ENCODE measurements at places on chromosomes 1 and 21.
A peak's percentile ranks its signal among the peaks of the same experiment; 100 is the strongest.

DNA sequence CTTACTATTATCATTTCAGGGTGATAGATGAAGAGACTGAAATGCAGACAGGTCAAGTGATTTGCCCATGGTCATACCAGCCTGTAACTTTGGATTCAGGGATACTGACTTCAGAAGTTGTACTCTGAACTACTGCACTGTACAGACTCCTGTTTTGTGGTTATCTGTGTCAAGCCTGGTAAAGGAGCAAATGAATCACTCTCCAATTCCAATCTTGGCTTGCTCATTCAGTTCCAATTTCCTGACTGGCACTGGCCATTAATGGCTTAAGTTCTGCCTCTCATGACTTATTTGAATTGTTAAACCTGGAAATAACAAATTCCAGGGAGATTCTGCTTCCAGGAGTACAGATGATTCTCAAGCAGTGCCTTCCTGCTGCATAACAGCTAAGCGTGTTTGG is 45.4 kb upstream of the PLD5 start:
- DNase-seq = no peak
- no peaks in the 10 kb centered on the region for H3K4me1 ChIP-seq
- no peaks in the 10 kb centered on the region for H3K36me3 ChIP-seq
- no peak overlapping the region for H3K4me3 ChIP-seq
- no peaks in the 10 kb centered on the region for H3K27me3 ChIP-seq

DNA sequence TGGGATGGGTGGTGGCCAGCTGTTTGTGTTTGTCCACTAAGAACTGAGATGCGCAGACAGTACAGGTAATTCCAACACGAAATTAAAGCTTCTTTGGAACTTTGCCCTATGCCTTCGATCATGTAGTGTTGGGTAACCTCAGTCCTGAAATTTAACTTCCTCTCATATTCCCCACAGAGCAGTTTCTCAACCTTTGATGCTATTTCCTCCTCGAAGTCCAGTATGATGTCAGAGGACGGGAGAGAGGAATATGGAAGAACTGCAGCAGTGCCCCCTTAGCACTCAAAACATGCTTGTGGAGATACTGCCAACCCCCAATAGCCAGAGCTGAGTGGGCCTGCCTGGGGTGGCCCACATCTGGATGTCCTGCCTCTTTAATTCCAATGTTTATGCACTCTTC is 3.6 kb downstream of the LPAR3 start:
- DNase-seq = no peak
- H3K27ac ChIP-seq = no peak overlapping the region
- no peaks in the 10 kb centered on the region for H3K36me3 ChIP-seq
- H3K4me1 ChIP-seq = peaks cover 1% of the 10 kb centered on the region

DNA sequence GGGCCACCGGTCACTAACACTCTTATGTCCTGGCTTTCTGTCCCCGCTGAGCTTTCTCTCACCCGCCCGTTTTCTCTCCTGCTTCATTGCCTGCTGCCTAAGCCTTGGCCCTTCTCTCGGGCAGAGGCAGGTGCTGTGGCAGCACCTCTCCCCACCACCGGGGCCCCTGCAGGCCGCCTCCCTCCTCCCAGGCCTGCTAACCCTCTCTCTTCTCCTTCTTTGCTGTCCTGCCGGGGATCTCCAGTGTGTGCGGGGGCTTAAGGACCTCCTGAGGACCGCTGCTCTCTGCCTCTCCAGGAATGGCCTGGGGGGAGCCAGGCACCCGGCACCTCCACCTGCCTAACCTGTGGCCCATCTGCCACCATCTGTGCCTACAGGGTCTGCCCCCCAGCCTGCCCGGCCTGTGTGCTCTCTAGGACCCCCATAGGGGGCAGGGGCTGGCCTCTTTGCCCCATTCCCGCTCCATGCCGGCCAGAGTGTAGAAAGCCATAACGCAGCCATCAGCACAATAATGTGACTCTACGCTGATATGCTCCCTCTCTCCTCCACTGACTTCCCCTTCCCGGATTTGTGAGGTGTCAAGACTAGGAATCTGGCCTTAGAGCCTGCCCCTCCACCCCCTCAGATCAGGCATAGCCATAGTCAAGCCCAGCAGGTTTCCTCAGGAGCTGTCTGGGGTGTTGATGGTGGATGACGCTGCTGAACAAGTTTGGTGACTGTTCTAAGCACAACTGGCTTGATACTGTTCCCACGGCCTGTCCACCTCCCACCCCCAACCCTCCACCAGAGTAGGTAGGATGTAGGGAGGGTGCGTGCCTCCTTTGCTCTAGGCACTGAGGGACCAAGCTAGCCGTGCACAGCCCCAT is 6.1 kb upstream of the SFN start:
- no peaks in the 10 kb centered on the region for H3K27me3 ChIP-seq
- peaks cover 46% of the 10 kb centered on the region for H3K36me3 ChIP-seq
- H3K4me1 ChIP-seq = no peaks in the 10 kb centered on the region
- H3K4me3 ChIP-seq = no peak overlapping the region
- H3K27ac ChIP-seq = no peak overlapping the region
- DNase-seq = no peak

DNA sequence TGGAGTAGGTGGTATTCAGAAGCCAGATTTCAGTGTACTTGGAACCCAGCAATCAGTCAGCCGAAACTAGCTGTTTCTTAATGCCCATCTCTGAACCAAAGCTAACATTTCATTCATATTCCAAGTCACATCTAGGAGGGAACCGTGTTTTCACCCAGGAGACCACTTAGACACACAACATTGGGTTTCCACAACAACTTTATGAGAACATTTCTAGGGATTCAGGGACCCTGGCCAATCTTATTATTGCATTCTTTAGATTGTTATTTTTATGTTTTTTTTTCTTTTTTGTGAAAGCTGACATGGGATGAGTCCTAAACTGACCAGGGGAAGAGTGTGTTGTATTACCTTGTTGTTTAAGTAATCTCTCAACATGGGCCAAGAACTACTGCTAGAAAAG is 72.5 kb upstream of the KIAA0040 start:
- no peaks in the 10 kb centered on the region for H3K36me3 ChIP-seq
- H3K27me3 ChIP-seq = no peaks in the 10 kb centered on the region
- no peak for DNase-seq
- no peaks in the 10 kb centered on the region for H3K4me1 ChIP-seq
- H3K27ac ChIP-seq = no peak overlapping the region

DNA sequence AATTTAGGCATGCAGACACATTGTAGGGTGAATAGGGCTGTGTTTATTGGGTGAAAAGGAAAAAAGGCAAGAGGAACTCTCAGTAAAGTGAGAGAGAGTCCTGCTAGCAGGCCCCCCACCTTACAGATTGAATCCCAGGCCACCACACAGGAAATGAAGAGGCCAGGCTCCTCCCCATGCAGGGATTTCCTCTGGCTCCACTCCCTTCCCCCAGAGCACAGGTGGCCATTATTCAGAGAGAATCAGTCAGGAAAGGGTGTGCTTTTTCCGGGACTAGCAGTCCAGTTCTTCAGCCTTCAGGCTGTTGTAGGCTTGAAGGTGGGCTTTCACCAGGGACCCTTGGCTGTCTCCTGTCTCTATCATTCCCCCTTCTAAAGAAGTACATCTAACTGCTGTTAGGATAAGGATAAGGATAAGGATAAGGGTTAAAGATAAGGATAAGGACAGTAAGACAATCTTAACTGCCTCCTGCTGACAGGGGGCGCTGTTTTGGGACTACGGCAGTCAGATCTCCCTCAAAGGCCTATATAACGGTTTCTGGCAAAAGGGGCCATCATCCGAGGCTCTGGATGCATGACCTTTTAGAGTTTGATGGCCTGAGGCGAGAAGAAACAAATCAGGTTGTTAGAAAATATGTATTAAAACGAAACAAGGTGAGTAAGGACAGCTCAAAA is 26.3 kb downstream of the ZNF648 start:
- H3K4me3 ChIP-seq = no peak overlapping the region
- H3K4me1 ChIP-seq = peaks cover under 1% of the 10 kb centered on the region
- H3K27ac ChIP-seq = no peak overlapping the region
- no peak for DNase-seq

DNA sequence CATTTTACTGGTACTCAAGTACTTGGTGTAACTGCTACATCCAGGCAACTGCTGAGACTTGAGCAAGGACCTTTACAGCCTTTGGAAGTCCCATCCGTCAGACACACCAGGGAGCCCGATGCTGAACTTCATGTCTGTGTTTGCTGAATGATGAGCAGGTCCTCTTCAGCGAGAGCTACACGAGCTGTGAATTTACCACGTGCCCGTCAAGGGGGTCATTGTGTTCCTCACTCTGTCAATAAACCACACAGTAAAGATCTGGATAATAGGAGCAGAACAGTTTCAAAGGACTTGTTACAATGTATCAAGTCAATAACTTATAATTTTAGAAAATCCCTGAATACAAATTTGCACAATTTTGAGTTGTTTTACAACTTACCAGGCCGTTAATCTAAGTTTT is 427.2 kb downstream of the KIF26B start:
- H3K4me3 ChIP-seq = no peak overlapping the region
- H3K36me3 ChIP-seq = no peaks in the 10 kb centered on the region
- H3K27me3 ChIP-seq = no peaks in the 10 kb centered on the region
- no peak overlapping the region for H3K27ac ChIP-seq
- no peak for DNase-seq

- H3K36me3 ChIP-seq = no peaks in the 10 kb centered on the region
- H3K27me3 ChIP-seq = no peaks in the 10 kb centered on the region
- H3K27ac ChIP-seq = no peak overlapping the region
- no peaks in the 10 kb centered on the region for H3K4me1 ChIP-seq
- DNase-seq = no peak
- H3K4me3 ChIP-seq = no peak overlapping the region
These were observed 36.9 kb upstream of the CD2 start for GRCh38 chr1:116717318-116717717.

GRCh38 chr1:160548960-160549664 is 26.1 kb upstream of the SLAMF6 start:
- no peak for DNase-seq
- H3K27me3 ChIP-seq = no peaks in the 10 kb centered on the region
- H3K4me1 ChIP-seq = no peaks in the 10 kb centered on the region
- no peak overlapping the region for H3K4me3 ChIP-seq
- no peaks in the 10 kb centered on the region for H3K36me3 ChIP-seq
- no peak overlapping the region for H3K27ac ChIP-seq

DNA sequence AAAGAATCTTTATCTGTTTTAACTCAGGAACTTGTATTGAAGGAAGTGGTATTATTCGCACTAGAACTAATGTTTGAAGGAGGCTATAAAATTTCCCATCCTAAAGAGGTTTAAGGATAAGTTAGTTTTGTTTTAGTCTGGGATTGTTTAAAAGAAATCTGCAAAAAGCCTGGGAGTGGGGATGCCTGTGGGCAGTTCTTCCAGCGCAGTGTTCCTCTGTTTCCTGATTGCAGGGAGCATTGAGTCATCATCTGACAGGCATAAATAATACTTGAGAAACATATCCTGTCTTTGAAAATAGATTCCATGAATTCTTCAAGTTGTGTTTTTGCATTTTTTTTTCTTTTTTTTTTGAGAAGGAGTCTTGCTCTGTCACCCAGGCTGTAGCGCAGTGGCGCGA is 350.8 kb upstream of the PTBP2 start:
- H3K4me3 ChIP-seq = no peak overlapping the region
- no peaks in the 10 kb centered on the region for H3K36me3 ChIP-seq
- H3K4me1 ChIP-seq = no peaks in the 10 kb centered on the region
- no peak overlapping the region for H3K27ac ChIP-seq

DNA sequence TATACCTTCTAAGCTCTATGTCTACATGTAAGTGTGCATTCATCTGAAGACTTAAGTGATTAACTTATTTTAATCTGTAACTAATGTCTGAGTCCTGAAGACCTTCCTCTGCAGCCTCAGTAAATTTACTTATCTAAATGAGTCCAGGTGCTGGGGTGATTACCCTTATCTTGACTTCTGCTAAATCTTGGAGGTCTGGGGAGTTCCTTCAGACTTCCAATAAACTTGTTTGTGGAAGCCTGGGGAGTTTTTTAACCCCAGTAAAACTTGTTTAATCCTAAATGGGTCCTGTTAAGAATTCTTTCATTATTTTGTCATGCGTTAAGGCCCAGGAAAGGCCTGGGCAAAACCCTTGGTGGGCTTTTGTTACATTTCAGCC is 37.0 kb downstream of the RSPH1 start:
- H3K4me1 ChIP-seq = peaks cover 5% of the 10 kb centered on the region
- no peaks in the 10 kb centered on the region for H3K36me3 ChIP-seq
- no peak overlapping the region for H3K4me3 ChIP-seq
- peaks cover 3% of the 10 kb centered on the region for H3K27me3 ChIP-seq

GRCh38 chr21:45513003-45513717 is 29.1 kb downstream of the SLC19A1 start:
- H3K36me3 ChIP-seq = peaks cover 27% of the 10 kb centered on the region
- peak overlapping the region; percentile 45 for H3K4me3 ChIP-seq
- no peak for DNase-seq
- no peaks in the 10 kb centered on the region for H3K27me3 ChIP-seq
- H3K27ac ChIP-seq = no peak overlapping the region

DNA sequence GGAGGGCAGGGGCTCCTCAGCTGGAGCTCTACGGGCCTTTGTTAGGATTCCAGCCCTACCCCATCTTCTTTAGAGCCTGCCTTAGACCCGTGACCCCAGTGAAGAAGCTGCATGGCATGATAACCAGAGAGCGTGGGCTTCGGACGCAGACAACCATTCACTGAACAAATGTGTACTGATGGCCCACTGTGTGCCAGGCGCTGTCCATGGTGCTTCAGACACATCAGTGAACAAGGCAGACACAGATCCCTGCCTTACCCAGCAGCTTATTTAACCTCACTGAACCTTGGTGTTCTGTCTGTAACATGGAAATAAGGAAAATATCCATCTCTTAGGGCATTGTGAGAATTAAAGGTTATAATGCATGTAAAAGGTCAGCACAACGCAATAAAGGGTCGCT is 9.5 kb downstream of the CHIT1 start:
- H3K4me3 ChIP-seq = no peak overlapping the region
- no peaks in the 10 kb centered on the region for H3K27me3 ChIP-seq
- no peaks in the 10 kb centered on the region for H3K36me3 ChIP-seq
- peak; percentile 29 for DNase-seq

- H3K27me3 ChIP-seq = no peaks in the 10 kb centered on the region
- H3K36me3 ChIP-seq = no peaks in the 10 kb centered on the region
- no peak for DNase-seq
- H3K27ac ChIP-seq = no peak overlapping the region
- no peak overlapping the region for H3K4me3 ChIP-seq
- peaks cover 8% of the 10 kb centered on the region for H3K4me1 ChIP-seq
These were observed 2.4 kb upstream of the CTTNBP2NL start for GRCh38 chr1:112393631-112393974.

DNA sequence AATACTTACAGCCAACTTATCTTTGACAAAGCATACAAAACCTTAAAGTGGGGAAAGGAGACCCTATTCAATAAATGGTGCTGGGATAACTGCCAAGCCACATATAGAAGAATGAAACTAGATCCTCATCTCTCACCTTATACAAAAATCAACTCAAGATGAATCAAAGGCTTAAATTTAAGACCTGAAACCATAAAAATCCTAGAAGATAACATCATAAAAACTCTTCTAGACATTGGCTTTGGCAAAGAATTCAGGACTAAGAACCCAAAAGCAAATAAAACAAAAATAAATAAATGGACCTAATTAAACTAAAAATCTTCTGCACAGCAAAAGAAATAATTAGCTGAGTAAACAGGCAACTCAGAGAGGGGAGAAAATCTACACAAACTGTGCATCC is 335.6 kb upstream of the PBX1 start:
- no peak overlapping the region for H3K27ac ChIP-seq
- H3K36me3 ChIP-seq = no peaks in the 10 kb centered on the region
- H3K4me3 ChIP-seq = no peak overlapping the region
- H3K27me3 ChIP-seq = no peaks in the 10 kb centered on the region

- no peak for DNase-seq
- no peaks in the 10 kb centered on the region for H3K36me3 ChIP-seq
- peaks cover 25% of the 10 kb centered on the region for H3K27me3 ChIP-seq
- H3K27ac ChIP-seq = no peak overlapping the region
- H3K4me1 ChIP-seq = peaks cover 27% of the 10 kb centered on the region
These were observed 30.4 kb upstream of the CNTN2 start for GRCh38 chr1:205012391-205013140.

GRCh38 chr1:233957691-233958090 is 53.2 kb downstream of the SLC35F3 start:
- H3K36me3 ChIP-seq = no peaks in the 10 kb centered on the region
- H3K27me3 ChIP-seq = no peaks in the 10 kb centered on the region
- H3K4me1 ChIP-seq = no peaks in the 10 kb centered on the region
- DNase-seq = no peak
